Stimulated activated CD8-positive, alpha-beta memory T cell treated with anti-CD3 and anti-CD28 coated beads, Interleukin-7, amount 100 ng/mL, for 24 hours (primary cell): ENCODE measurements at places on chromosomes 11 and 22.

GRCh38 chr11:36162883-36163434 lies 126.3 kb downstream of the COMMD9 start:
- DNase-seq, result no peak

- DNase-seq, result no peak
These were observed 375.3 kb downstream of the LUZP2 start for GRCh38 chr11:24872186-24872585.

- no peak for DNase-seq
These were observed 13.6 kb downstream of the GNB1L start for GRCh38 chr22:19840955-19841640.

- no peak for DNase-seq
These were observed 23.5 kb upstream of the RTL6 start for GRCh38 chr22:44521326-44522074.

DNA sequence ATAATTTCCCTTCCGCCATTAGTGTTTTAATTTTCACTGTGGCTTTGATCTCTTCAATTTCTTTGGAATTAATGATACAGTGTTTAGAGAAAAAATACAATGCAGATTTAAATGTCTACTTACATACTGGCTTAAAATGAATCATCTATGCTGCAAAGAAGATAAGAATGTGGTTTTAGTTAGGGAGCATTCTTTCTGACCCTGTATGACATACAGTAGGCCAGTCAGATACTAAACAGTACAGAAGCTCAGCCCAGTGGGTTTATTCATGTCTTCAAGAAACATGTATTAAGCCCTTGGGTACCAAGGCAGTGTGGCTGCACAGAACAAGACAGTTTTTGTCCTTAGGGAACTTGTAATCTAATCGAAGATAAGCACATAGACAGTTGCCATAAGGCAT lies 268.8 kb downstream of the DDX10 start:
- DNase-seq, result no peak

- no peak for DNase-seq
These were observed 117.8 kb downstream of the C11orf91 start for GRCh38 chr11:33582636-33583325.

- no peak for DNase-seq
These were observed 24.9 kb downstream of the CHEK2 start for GRCh38 chr22:28716686-28717085.

DNA sequence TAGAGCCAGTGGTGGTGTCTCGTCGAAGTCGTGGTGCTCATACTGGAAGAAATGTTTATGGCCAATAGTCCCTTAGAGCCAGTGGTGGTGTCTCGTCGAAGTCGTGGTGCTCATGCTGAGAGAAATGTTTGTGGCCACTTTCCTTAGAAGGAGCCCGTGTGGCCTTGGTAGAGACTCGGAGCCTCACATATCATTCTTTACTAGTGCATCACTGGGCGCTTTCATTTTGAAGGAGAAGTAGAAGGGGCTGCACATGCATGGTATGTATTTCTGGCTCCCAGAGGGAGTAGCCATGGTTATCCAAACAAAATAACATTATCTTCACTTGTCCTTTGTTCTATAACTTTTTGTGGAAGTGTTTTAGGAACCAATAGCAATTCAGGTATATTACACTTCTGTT lies 69.5 kb downstream of the JAM3 start:
- DNase-seq, result no peak

DNA sequence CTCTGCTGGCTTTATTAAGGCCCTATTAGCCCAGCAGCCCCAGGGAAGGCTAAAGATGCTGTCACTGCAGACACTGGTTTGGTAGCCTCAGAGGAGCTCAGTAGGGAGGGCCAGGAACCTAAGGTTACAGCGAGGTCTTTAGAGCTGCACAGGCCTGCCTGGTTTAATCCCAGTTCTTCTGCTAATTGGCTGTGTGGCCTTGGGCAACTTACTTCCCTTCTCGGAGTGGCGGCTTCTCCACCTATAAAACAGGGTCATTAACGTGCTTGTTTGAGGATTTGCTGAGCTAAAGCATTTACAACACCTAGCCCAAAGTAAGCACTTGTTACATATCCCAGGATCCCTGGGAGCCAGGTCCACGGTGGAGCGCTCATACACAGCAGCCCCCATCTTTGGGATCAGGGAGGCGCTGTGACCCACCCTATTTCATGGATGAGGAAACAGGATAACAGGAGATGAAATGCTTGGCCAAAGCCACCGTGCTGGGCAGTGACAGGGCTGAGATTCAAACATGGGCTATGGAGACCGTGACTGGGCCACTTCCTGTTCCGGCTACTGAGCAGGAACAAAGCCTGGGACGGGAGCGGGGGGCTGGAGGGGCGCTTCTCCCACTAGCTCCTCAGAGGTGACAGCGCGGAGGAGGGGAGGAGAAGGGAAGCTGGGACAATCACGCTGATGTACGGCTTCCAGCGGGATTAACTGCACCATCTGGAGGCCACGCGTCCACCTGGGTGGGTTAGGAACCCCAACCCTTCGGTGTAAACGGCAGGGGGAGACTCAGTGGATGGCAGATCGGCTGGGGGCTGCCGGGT lies 61.5 kb downstream of the IGLL1 start:
- no peak for DNase-seq

DNA sequence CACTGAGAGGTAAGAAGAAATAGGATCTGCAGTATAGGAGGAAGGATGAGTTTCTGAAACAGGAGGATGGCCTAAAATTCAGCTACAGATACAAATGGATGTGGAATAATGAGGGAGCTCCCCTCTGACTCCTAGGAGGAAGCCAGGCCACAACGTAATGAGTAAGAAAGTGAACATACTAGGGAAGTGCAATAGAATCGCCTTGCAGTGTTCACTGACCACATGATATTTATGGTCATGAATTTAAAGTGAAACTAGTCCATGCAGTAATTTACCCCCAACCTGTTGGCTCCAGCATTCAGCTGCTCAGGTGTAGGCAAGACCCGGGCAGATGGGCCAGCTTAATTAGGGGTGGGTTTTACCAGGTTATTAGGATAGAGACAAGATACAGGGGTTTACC lies 101.7 kb downstream of the DEUP1 start:
- no peak for DNase-seq

GRCh38 chr11:69000831-69001242 lies 12.2 kb downstream of the MRGPRF start:
- DNase-seq, result no peak
